ENCODE measurements at places on chromosomes 3 and 15. TPM values are rescaled to one million over a fixed set of nuclear protein-coding genes. Genes with fewer than 3 reads are reported as not detected.

Gene CPB1
- total RNA-seq = 0.77 TPM

Gene SOX2
- total RNA-seq = 5.1 TPM

Gene CILP
- total RNA-seq = 57.0 TPM

Gene ARGFX
- not detected for total RNA-seq

Gene SLCO2A1
- 12.0 TPM for total RNA-seq

Gene ISL2
- 3.9 TPM for total RNA-seq

Gene C3orf49
- total RNA-seq = not detected

Data from gastroesophageal sphincter (tissue), 4 donors.